ENCODE measurements at places on chromosomes 1 and 21. TPM values are rescaled to one million over a fixed set of nuclear protein-coding genes. Genes with fewer than 3 reads are reported as not detected.

The KRTAP21-2 gene
- 1.3 TPM for total RNA-seq

- no peak for DNase-seq
Measured at GRCh38 chr1:55010887-55011217, 12.1 kb downstream of the BSND start.

The SELENBP1 gene
- 46.2 TPM for total RNA-seq

DNA sequence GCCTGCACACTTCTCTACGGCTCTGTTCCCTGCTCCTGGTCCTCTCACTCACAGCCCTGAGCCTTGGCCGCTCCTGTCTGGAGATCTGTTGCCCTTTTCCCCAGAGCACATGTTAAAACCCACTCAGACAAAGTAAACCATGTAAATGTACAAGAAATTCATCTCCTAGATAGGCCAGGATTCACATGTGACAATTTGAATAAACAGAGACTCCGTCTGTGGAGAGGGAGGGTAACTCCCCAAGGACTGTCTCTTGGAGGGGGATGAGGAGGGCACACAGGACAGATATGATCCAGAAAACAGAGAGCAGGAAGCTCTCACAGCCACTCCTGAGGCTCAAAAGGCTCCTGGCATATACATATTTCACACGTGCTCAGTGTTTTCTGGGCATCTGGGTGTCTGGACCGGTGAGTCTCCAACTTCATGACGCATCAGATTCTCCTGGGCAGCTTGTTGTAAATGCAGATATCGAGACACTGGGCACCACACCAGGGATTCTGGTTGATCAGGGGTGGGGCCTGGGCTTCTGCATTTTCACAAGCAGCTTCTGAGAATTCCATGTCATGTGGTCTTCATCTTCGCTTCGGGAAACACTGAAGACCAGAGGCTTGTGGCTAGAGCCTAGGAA, 6.4 kb upstream of the KAZN start:
- DNase-seq, result no peak

The CASQ1 gene
- total RNA-seq, result 109 TPM

The WNT2B gene
- 4.7 TPM for total RNA-seq

All from skin of body (tissue), 3 donors.